ENCODE measurements at places on chromosomes 4 and X.

GRCh38 chrX:119475389-119476101, 7.3 kb downstream of the SLC25A5 start:
- DNase-seq: no peak

DNA sequence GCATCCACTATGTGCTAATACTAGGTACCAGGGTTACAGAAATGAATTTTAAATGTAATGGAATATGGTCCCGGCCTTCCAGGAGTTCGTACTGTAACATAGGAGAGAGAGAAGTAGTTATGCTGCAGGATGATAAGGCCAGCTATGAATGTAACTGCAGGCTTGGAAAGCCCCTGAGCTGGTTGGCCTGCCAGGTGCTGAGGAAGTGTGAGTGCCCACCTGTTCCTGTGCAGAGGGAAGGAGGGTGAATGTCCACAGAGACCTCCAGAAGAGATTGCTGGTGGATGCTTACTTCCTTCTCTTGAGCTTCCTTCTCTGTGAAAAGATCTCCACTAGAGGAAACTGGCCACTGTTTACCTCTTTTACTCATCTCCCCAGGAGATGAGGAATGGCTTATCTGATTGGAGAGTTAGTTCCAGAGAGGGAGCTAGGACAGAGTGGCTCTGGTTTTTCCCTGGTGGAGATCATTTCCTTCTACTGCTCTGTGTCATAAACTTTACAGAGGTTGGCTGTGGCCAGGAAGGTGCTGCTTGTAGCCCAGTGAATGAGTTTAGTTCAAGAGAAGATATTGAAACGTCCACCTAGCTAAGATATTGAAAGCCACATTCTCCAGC, 114.0 kb upstream of the LNX1 start:
- DNase-seq: no peak

DNA sequence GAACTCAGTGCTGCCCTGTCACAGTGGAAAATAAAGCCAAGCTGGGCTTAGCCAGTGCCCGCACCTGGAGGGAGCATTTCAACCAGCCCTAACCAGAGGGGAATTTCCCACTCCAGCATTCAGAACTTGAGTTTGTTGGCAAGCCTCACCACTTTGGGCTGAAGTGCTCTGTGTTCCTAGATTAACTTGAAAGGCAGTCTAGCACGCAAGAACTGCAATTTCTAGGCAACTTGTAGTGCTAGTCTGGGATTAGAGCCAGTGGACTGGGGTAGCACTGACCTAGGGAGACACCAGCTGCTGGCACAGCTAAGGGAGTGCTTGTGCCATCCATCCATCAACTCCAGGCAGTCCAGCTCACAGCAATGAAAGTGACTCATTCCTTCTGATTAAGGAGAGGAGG, 1060.6 kb upstream of the GRID2 start:
- DNase-seq: no peak

DNA sequence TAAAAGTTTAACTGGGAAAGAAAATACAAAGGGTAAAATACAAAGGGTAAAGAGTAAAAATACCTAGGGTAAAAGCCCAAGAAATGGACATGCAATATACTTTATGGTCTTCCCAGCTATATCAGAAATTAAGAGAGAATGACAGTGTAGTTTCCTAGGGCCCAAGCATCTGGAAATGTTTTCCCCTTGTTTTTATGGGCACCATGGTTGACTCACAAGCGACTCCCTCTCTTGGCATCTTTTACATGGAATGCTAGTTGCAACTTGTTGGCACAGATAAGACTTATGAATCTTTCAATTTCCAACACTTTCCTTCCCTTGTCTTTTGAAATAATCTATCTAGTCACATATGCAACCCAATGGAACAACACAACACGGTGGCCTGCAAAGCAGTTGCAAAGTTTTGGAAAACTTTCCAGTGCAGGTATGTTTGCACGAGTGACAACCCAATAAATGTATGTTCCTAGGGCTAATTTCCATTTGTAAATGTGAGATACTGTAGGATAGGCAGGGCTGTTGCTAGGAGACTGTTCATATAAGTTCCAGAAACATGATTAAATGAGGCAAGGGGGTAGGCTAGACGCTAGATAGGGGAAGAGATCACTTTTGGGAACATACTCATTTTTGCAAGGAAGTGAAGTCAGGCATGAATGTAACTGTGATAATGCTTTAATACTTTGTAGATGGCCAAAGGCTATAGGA, 36.4 kb upstream of the CWH43 start:
- DNase-seq: no peak

- no peak for DNase-seq
Measured at GRCh38 chr4:145988628-145989027, 50.0 kb upstream of the ZNF827 start.

- no peak for DNase-seq
Measured at GRCh38 chr4:121728066-121728465, 31.3 kb upstream of the ANXA5 start.

GRCh38 chrX:46961574-46962283, 49.5 kb downstream of the JADE3 start:
- no peak for DNase-seq

DNA sequence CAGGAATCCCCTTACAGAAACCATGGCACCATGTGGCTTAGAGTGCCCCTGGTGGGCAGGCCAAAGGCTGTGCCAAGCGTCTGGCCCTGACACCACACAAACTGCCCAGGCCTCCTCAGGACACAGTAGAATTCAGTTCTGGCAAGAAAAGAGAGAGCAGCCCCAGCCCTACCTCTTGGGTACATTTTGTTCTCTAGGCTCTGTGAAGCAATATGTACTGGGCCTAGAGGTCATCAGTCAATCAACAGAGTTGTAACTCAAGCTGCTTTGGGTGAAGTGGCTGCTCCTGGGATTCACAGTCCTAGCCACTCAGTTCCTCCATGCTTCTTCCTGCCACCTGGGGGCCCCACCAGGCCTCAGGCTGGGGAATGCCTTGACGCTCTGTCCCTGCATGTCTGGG, 158.1 kb upstream of the MAMLD1 start:
- DNase-seq: no peak

GRCh38 chrX:48509619-48510018, 827 bp downstream of the PORCN start:
- DNase-seq: no peak

DNA sequence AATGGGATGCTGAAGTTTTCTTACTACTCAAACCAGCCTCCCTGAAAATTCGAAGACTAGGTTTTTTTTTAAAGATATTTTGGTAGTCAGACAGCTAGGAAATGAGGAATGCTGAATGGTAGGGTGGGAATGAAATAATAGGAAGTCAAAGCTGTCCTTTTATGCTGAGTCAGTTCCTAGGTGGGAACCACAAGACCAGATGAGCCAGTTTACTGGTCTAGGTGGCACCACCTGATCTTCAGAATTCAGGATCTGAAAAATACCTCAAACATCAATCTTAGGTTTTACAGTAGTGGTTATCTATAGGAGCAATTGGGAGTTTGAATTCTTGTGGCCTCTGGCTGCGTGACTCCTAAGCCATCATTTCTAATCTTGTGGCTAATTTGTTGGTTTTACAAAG, 183.1 kb upstream of the GALNT7 start:
- no peak for DNase-seq

DNA sequence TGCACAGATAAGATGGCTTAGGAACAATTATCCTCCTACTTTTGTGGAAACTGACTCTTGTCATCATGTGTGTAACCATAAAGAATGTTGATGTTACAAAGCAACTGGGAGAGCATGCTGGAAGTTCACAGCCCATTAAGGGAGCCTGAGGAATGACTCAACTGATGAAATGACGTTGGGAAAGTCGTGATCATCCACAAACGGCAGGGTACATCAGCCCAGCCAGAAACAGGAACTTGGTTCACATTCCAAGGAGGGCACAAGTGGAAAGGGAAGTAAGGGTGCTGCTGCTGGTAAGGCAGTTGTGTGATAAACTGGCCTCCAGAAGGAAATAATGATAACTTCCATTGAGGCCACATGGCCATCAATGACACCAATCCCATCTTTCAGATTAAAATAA, 6.7 kb downstream of the TEC start:
- no peak for DNase-seq

DNA sequence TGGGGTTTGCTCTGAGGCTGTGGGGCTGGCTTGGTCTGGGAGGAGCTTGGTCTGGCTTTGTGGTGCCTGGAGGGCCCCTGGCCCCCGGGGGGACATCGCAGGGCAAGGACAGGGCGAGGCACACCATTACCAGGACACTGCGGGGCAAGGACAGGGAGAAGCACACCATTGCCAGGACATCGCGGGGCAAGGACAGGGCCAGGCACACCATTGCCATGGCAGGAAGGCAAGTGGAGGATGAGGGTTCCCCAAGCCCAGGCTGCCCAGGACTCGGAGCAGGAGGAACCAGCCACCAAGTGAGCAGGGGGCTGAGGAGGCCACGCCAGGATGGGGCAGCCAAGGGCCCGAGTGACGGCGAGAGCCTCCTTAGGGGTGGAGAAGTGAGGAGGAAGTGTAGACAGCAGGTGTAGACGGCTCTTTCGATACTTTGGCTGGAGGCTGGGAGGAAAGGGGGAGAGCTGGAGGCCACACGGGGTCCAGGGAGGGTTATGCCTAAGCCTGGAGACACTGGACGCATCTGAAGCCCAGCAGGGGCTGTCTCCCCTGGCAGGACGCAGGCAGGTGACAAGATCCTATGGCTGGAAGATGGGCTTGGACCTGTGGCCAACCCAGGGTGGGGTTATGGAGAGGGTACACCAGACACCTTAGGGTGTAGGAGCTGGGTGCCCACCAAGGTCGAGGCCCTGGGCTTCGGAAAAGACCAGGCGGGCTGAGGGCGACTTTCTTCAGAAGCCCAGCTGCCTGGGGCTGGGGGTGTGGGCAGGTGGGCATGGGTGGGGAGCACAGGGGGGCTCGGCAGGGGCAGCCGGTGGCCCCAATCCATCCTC, 7.3 kb downstream of the NKX1-1 start:
- DNase-seq: no peak
